Stimulated activated naive CD8-positive, alpha-beta T cell treated with anti-CD3 and anti-CD28 coated beads, Interleukin-15, Interleukin-2, amounts not matched to agents 100 U/mL and 50 U/mL, for 24 hours (primary cell): ENCODE measurements at places on chromosomes 2 and 18.

GRCh38 chr18:63109022-63109421, 210.5 kb downstream of the BCL2 start:
- no peak for DNase-seq

DNA sequence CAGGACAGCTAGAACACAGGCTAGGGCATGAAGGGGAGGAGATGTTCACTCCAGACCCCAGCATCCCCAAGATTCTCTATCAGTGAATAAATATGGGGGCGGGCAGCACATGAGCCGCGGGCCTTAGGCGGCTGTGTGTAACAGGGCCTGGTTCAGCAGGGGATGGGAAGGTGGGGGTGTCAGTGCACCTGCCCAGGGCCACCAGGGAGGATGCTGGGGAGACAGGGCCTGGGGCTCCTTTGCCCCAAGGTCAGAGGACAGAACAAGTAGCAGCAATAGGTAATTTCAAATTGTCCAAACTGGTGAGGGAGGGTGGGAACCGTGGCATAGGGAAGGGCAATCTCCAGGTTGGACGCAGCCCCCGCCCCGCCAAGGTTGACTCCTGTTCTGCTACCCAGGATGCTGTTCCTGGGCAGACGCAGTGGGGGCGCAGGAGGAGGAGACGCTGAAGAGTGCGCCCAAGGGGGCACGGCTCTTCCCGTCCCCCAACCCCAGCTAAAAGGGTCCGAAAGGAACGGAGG, 16.2 kb downstream of the CYP26B1 start:
- no peak for DNase-seq

- DNase-seq: no peak
Measured at GRCh38 chr18:58300867-58301266, 256.8 kb downstream of the NEDD4L start.

DNA sequence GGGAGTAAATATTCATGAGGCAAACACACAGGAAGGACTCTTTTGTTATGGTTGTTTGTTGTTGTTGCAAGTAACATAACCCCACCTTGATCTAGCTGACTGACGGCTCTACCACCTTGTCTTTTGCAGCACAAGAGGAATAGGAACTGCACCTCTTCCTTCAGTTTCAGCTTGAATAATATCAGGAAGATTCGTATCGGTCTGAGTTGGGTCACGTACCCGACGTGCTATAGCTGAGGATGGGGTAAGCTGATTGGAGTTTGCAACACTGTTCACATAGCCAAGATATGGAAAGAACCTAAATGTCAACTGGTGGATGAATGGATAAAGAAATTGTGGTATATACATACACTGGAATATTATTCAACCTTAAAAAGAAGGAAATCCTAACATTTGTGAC, 14.5 kb upstream of the IL1RN start:
- DNase-seq: no peak

GRCh38 chr2:43898134-43898837, 59.5 kb downstream of the ABCG8 start:
- no peak for DNase-seq

GRCh38 chr2:152012697-152013096, 86.1 kb downstream of the CACNB4 start:
- DNase-seq: no peak

DNA sequence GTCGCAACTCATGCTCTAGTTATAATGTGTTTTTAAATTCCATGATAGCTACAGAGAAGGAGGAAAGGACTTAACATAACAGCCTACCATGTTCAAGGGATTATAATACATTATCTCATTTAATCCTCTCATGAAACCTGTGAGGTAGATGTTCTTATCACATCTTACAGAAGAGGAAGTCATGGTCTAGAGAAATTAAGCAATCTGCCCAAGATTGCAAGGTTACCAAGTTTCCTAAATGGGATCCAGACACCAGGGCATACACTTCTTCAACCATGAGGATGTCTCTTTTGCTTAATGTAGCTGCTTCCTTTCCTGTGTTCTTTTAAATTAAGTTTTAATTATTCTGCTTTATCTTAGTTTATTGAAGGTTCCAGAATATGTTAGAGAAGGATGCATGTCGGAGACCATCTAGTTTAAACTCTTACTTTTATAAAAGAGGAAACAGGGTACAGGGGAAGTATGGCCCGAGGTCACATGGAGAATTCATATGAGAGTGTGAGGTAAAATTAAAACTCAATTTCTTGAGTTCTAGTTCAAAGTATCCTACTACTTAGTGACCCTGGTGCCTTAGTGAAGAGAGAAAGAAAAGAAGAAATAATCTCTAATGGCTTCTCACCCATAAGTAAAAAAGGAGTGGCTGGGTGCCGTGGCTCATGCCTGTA, 3.6 kb upstream of the IL1A start:
- no peak for DNase-seq

GRCh38 chr2:206836722-206837121, 71.3 kb downstream of the FASTKD2 start:
- DNase-seq: no peak

DNA sequence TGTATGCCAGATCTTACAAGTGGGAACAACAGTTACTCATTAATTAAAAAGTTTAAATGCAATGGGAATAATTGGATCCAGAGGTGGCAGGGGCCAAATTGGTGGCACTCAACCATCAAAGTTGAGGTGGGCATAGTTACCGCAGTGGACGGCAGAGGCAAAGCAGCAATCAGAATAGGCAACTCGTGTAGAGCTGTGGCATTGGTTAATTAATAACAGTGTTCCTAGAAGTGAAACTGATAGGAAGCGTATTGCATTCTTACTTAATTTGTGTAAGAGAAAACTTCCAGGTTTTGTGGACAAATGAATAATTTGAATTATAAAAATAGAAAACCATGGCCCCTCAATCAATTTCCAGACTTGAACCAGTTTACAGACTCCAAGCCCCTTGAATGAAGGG, 1068.2 kb upstream of the ACVR2A start:
- no peak for DNase-seq

- DNase-seq: no peak
Measured at GRCh38 chr2:45728458-45728942, 77.0 kb downstream of the PRKCE start.
